SK-N-SH (cell line): ENCODE measurements at places on chromosomes 6 and 20. TPM values are rescaled to one million over a fixed set of nuclear protein-coding genes. Genes with fewer than 3 reads are reported as not detected.

- 0 out of 2 replicates have a peak, but pooled peaks cover 4% of the 10 kb centered on the region for H3K4me1 ChIP-seq
- no peak overlapping the region for H3K27ac ChIP-seq
- H3K27me3 ChIP-seq = no peaks in the 10 kb centered on the region
- no peaks in the 10 kb centered on the region for H3K36me3 ChIP-seq
- peak overlapping the region; percentile 82 for H3K4me3 ChIP-seq
Observed at GRCh38 chr6:166343150-166343487, 774 bp upstream of the SFT2D1 start.

DNA sequence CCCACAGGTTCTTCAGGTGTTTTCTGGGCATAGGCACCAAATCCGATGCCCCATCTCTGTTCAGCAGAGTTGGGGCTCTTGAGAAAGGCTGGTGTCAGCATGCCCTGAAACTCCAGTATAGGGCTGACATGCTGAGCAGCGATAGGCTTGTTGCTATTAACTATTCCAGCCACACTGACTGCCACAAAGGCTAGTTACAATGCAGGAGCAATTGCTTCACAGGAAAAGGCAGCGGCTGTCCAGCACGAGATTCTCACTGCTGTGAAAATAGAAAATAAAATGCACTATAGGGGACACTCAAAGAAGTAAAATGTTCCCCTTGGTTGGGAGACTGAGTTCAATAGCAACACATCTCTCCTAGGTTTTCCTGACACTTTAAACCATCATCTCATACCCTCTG, 112.4 kb downstream of the BFSP1 start:
- no peak overlapping the region for H3K27ac ChIP-seq
- H3K36me3 ChIP-seq = no peaks in the 10 kb centered on the region
- no peak for DNase-seq
- no peak overlapping the region for H3K4me3 ChIP-seq
- H3K4me1 ChIP-seq = no peaks in the 10 kb centered on the region
- no peaks in the 10 kb centered on the region for H3K27me3 ChIP-seq

DNA sequence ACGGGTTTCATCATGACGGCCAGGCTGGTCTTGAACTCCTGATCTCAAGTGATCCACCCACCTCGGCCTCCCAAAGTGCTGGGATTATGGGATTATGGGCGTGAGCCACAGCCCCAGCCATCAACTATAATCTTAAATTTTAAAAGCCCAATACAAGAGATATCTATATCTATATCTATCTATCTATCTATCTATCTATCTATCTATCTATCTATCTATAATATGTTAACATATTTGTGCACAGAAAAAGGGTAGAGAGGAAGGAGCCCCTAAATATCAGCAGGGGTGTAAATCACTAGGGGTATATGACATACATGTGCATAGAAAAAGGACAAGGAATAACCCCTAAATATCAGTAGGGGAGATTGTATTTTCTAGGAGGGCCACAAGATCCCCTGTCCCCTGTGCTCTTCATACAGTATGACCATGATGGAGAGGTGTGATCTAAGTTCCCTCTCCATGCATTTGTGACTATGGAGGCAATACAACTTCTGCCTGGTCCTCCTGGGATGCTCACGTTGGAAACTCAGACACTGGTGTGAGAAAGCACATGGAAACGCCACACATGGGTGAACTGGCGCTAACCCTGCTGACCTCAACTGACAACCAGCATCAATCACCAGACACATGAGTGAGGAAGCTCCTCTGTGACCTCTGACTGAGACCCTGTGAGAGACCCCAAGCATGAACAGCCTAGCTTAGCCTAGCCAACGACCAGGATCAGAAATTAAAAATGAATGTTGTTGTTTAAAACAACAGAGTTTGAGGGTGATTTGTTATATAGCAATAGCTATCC, 1.2 kb upstream of the SPATS1 start:
- H3K27me3 ChIP-seq = peaks cover 36% of the 10 kb centered on the region
- no peak overlapping the region for H3K4me3 ChIP-seq
- no peak overlapping the region for H3K27ac ChIP-seq
- no peaks in the 10 kb centered on the region for H3K36me3 ChIP-seq
- H3K4me1 ChIP-seq = peaks cover 24% of the 10 kb centered on the region

- H3K4me1 ChIP-seq = peaks cover 19% of the 10 kb centered on the region; the same call in 1 of the 2 replicates
- no peak for DNase-seq
- H3K36me3 ChIP-seq = no peaks in the 10 kb centered on the region
Observed at GRCh38 chr20:58612121-58612691, 38.9 kb upstream of the STX16 start.

- DNase-seq = no peak
- H3K4me1 ChIP-seq = peaks cover 6% of the 10 kb centered on the region; the same call in 1 of the 2 replicates
Observed at GRCh38 chr6:20479526-20479925, 54.7 kb upstream of the CDKAL1 start.

DNA sequence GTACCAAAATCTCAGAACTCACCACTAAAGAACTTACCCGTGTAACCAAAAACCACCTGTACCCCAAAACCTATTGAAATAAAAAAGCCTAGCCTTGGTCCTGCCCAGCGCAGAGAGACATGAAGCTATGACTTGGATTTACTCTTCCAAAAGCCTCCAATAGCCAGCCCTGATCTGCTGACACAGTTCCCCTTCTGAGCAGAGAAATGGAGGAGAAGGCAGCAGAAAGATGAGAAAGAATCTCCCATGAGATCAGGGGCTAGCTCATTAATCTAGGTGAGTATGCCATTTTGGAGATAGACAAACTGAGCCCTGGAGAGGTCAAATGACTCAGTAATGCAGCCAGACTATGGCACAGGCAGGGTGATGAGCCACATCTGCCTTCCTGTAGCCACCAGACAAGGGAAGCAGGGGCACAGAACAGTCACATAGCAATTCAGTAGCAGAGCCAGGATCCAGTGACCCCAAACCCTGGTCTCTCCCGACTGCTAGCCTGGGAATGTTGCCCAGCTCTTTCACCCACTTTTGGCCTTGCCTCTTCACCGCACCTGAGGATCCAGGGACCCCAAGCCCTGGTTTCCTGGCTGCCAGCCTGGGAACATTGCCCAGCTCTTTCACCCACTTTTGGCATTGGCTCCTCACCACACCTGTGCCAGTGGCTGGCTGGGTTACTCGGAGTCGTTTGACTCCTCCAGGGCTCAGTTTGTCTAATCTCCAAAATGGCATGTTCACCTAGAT, 7.2 kb upstream of the SDCBP2 start:
- H3K36me3 ChIP-seq = peaks cover 22% of the 10 kb centered on the region
- H3K27ac ChIP-seq = no peak overlapping the region
- H3K4me3 ChIP-seq = no peak overlapping the region
- H3K4me1 ChIP-seq = no peaks in the 10 kb centered on the region; the same call in 1 of the 2 replicates
- H3K27me3 ChIP-seq = no peaks in the 10 kb centered on the region

GRCh38 chr6:149057464-149057840, 260.1 kb upstream of the TAB2 start:
- DNase-seq = no peak
- no peak overlapping the region for H3K4me3 ChIP-seq
- no peaks in the 10 kb centered on the region for H3K27me3 ChIP-seq
- no peaks in the 10 kb centered on the region for H3K36me3 ChIP-seq

- H3K4me1 ChIP-seq = no peaks in the 10 kb centered on the region
- H3K27me3 ChIP-seq = no peaks in the 10 kb centered on the region
- DNase-seq = no peak
- no peak overlapping the region for H3K4me3 ChIP-seq
- no peak overlapping the region for H3K27ac ChIP-seq
Observed at GRCh38 chr20:50222309-50223038, 31.8 kb downstream of the CEBPB start.

DNA sequence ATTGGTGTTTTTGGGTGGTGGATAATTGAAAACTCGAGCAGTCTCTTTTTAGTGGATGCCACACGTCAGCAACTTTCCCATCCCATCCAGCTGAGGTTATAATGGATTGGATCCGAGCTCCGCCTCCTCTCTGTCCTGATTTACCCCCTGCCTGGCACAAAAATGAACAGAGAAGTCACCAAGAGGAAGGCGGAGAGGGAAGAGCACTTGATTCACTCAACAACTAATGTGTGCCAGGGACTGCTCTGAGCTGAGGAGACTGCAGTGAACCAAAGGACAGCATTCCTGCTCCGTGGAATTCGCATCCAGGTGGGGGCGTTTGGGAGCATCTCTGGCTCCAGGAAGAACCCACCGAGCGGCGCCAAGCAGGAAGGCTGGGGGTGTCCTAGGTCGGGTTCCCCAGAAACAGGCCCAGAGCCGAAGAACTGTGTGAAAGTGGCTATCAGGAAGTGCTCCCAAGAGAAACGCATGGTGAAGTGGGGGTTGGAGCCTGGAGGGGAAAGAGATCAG, 95.8 kb upstream of the NAA20 start:
- no peaks in the 10 kb centered on the region for H3K27me3 ChIP-seq
- H3K4me3 ChIP-seq = no peak overlapping the region
- no peaks in the 10 kb centered on the region for H3K36me3 ChIP-seq
- DNase-seq = no peak

- DNase-seq = no peak
- H3K27ac ChIP-seq = no peak overlapping the region
- no peaks in the 10 kb centered on the region for H3K27me3 ChIP-seq
- no peaks in the 10 kb centered on the region for H3K4me1 ChIP-seq
- no peaks in the 10 kb centered on the region for H3K36me3 ChIP-seq
Observed at GRCh38 chr6:91704531-91704930, 1117.7 kb upstream of the MAP3K7 start.

DNA sequence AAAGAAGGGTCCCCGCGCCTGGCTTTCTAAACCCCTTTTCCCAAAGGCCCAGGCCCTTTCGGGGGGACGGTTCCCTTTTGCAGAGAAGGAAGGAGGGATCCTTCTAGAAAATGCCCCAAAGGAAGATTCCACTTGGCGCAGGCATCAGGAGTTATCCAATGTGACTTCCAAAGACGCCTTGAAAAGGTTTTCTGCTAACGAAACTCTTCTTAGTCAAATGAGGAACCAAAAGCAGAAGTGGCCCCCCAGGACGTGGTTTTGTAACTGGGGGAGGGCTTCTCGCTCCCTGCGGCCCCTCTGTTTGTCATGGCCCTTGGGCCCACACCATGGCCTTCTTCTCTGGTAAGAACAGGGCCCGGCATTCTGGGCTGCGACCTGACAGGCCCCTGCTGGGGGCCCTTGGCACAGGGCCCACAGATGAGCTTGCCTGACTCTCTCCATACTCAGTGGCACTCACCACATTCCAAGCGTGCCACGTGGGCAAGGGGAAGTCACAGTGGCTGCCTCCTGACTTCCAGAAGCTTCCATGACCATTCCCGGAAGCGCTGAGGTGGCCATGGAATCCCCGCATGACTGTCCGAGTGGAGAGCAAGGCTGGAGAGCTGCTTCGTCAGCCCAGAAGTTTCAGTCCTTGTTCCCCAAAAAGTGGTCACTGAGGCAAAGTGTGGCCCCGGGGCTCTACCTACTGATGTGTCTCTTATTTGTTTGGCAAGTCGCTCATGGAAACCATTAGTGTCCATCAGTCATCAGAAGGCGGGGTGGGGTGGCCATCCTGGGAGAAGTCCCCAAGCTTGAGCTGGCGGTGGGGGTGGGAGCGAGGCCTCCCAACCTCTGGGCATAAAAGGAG, 834 bp upstream of the CTSZ start:
- no peaks in the 10 kb centered on the region for H3K27me3 ChIP-seq
- H3K4me1 ChIP-seq = peaks cover 9% of the 10 kb centered on the region; the same call in 1 of the 2 replicates
- no peaks in the 10 kb centered on the region for H3K36me3 ChIP-seq
- no peak overlapping the region for H3K27ac ChIP-seq

- DNase-seq = no peak
- H3K27me3 ChIP-seq = no peaks in the 10 kb centered on the region
- H3K27ac ChIP-seq = no peak overlapping the region
- H3K4me1 ChIP-seq = no peaks in the 10 kb centered on the region
Observed at GRCh38 chr6:11025921-11026635, 18.0 kb downstream of the ELOVL2 start.

DNA sequence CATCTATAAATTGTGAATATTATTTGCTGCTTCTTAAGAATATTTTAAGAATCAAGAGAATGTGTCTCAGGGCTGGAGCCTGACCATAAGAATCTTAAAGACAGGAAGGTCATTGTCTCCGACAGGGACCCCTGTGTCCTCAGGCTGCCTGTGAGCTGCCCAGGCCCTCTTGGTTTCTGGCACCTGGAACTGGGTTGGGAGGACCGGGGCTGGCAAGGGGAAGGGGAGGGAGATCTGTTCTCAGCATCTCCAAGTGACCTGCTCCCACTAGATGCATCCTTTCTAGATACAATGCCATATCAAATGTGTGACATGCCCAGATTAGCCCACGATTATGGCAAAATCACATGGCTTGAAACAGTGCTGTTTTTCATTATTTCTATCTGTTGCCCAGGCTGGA, 110.5 kb downstream of the SCML4 start:
- no peak overlapping the region for H3K4me3 ChIP-seq

GRCh38 chr6:33430991-33431879, 11.4 kb downstream of the SYNGAP1 start:
- peaks cover 9% of the 10 kb centered on the region; the same call in 1 of the 2 replicates for H3K36me3 ChIP-seq
- H3K4me1 ChIP-seq = peaks cover 44% of the 10 kb centered on the region
- H3K27ac ChIP-seq = no peak overlapping the region
- H3K4me3 ChIP-seq = peak overlapping the region; percentile 40

- H3K27me3 ChIP-seq = no peaks in the 10 kb centered on the region
- H3K36me3 ChIP-seq = peaks cover 94% of the 10 kb centered on the region
- H3K4me1 ChIP-seq = no peaks in the 10 kb centered on the region; the same call in 1 of the 2 replicates
- no peak for DNase-seq
Observed at GRCh38 chr6:166487148-166487547, 99.3 kb downstream of the RAMACL start.

DNA sequence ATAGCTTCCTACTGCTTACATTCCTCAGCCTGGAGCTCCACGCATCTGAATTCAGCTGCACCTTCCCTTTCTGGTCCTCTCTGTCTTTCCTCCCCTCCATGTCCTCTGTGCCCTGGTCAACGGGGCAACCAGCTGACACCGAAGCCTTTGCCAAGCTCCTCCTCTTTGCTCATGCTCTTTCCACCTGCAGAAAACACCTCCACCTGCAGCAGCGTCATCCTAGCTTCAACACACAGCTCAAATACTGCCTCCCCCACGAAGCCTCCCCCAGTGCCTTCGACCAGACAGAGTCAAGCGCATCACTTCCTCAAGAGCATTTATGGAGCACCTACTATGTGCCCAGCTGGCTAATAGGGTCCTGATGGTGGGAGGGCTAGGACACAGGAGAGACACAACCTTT, 9.2 kb downstream of the CDH22 start:
- no peak overlapping the region for H3K4me3 ChIP-seq
- no peak for DNase-seq
- H3K4me1 ChIP-seq = peaks cover 3% of the 10 kb centered on the region; the same call in 1 of the 2 replicates
- H3K36me3 ChIP-seq = no peaks in the 10 kb centered on the region
- no peaks in the 10 kb centered on the region; the same call in 1 of the 2 replicates for H3K27me3 ChIP-seq
- H3K27ac ChIP-seq = no peak overlapping the region

- peaks cover 12% of the 10 kb centered on the region; the same call in 1 of the 2 replicates for H3K4me1 ChIP-seq
- no peak for DNase-seq
- no peak overlapping the region for H3K27ac ChIP-seq
- no peaks in the 10 kb centered on the region for H3K27me3 ChIP-seq
- no peak overlapping the region for H3K4me3 ChIP-seq
- no peaks in the 10 kb centered on the region for H3K36me3 ChIP-seq
Observed at GRCh38 chr6:36353411-36353915, 16.8 kb upstream of the BNIP5 start.

GRCh38 chr20:59999502-59999901, 41.3 kb downstream of the CDH26 start:
- H3K4me1 ChIP-seq = no peaks in the 10 kb centered on the region
- no peaks in the 10 kb centered on the region for H3K27me3 ChIP-seq
- no peak overlapping the region for H3K27ac ChIP-seq
- H3K4me3 ChIP-seq = no peak overlapping the region

DACT2 gene
- not detected in 2 replicates for polyA plus RNA-seq

KCNS1 gene
- 0.07 and 0.13 TPM in 2 replicates for polyA plus RNA-seq

BTBD9 gene
- polyA plus RNA-seq = 2.2 and 3.2 TPM in 2 replicates

RBPJL gene
- polyA plus RNA-seq = not detected in 2 replicates

CLPSL2 gene
- not detected in 2 replicates for polyA plus RNA-seq

OGFR gene
- 52.9 and 60.8 TPM in 2 replicates for polyA plus RNA-seq

GCLC gene
- polyA plus RNA-seq = 7.5 and 11.2 TPM in 2 replicates

WFDC10B gene
- polyA plus RNA-seq = not detected in 2 replicates
